ENCODE measurements at places on chromosomes 7 and 10.

- no peak for DNase-seq
Observed at GRCh38 chr10:26044141-26044749, 110.2 kb downstream of the MYO3A start.

GRCh38 chr10:75733135-75733890 lies 301.9 kb downstream of the LRMDA start:
- DNase-seq: no peak

GRCh38 chr10:11274452-11274851 lies 256.8 kb downstream of the CELF2 start:
- DNase-seq: no peak

DNA sequence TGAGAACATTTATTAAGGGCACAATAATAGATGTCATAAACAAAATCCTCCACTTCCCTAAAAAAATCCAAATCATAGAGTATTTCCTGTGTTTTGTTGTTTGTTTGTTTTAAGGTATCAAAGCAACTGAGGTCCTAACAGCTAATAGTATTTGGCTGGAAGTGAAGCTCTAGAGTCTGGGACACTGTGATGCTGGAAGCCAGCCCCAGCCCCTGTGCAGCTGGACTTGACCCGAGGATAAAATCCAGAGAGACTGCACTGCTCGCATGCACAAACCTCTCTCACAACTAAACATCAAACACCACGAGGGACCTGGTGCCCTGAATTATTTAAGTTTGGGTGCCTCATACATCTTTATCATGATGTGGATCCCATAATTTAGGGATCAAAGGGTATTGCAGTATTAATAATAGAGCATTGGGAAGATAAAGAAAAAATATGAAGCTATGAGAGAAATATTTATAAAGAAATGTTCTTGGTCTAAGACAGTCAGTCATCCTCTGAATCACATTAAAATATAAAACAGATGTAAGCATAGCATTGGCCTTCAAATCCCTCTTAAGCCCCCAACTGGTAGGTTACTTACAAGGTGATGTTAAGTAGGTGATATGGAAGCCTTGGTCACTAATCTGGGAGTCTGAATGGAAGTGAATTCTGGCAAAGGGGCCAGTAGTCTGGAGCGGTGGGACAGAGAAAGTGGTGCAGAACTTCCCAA lies 44.4 kb downstream of the CUBN start:
- no peak for DNase-seq

DNA sequence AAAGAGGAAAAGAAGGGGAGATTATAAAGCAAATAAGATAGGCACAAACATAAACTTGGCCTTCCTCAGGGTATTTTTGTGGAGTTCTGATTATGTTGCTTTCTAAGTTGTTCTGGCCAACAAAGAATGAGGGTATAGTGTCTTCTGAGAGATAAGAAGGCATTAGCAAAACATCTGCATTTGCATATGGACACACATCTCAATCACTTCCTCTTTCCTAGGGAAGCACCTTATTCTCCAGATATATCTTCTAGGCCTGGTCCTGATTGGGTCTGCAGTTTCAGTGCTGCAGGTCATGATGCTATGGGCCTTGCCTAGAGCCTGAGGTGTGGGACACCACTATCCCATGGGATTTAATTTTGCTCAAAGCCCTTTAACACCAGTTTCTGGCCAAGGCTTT lies 308.8 kb upstream of the PHYHIPL start:
- DNase-seq: no peak

- DNase-seq: no peak
Observed at GRCh38 chr7:6127110-6127490, 95.9 kb downstream of the ANKRD61 start.

GRCh38 chr10:93916257-93917063 lies 22.7 kb downstream of the SLC35G1 start:
- no peak for DNase-seq

DNA sequence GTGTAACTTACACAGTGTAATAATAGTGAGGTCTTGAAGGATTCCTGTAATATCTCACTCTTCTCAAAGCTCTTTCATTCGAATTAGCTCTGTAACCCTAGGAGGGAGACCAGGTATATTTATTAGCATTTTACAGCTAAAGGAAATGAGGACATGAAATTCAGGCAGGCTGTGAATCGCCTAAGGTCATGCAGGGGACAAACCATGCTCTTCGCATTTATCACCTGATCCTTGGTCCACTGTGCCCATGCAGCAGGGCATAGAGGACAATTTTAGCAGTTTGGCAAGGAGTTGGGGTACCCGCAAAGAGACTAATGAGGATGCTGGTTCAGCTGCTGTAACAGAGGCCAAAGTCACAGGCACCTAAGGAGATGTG lies 14.8 kb upstream of the LAMB1 start:
- DNase-seq: no peak

GRCh38 chr10:14477408-14477710 lies 146.6 kb upstream of the FRMD4A start:
- no peak for DNase-seq

DNA sequence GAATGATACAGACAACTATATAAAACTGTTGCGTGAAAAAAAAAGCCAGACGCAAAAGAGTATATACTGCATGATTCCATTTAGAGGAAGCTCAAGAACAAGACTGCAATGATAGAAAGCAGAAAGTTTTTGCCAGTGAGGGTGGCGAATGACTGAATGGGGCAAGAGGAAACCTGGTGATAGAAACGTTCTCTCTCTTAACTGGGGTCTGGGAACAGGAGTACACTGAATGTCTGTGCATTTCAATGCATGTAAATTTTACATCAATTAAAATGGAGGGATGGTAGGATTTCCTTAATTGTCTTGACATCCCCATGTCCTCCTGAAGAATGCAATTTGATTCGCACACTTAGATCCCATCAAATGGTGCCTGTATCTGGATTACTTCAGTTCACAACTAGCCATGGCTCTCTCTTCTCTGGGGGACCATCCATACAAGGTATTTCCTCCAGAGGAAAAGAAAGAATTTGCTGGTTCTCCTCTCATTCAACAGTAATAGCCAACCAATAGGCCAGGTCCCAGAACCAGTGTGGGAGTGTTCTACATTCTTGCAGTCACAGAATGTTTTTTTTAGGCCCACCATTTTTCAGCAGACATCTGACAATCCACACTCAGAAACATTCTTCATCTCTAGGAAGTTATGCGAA lies 221.0 kb upstream of the KLF14 start:
- no peak for DNase-seq

DNA sequence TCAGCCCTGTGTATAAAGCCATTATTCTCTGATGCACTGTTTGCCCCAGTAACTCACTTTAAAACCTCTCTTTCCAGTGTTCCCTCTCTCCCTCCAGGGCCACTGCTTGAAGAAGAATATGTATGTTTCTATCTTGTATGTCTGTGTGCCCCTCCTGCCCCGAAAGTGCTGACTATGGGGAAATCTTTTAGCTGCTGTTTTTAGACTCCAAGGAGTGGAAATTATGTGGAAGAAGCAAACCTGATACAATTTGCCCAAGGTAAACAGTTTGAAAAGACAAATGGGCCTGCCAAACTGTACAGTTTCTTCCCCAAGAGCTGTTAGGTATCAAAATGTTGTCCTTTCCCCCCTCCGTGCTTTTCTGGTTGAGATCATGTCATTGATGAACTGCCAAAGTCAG lies 3.4 kb downstream of the ADRA2A start:
- no peak for DNase-seq

GRCh38 chr10:130934293-130935127 lies 377.0 kb downstream of the TCERG1L start:
- no peak for DNase-seq

- DNase-seq: no peak
Observed at GRCh38 chr10:97124211-97124610, 61.5 kb downstream of the SLIT1 start.

DNA sequence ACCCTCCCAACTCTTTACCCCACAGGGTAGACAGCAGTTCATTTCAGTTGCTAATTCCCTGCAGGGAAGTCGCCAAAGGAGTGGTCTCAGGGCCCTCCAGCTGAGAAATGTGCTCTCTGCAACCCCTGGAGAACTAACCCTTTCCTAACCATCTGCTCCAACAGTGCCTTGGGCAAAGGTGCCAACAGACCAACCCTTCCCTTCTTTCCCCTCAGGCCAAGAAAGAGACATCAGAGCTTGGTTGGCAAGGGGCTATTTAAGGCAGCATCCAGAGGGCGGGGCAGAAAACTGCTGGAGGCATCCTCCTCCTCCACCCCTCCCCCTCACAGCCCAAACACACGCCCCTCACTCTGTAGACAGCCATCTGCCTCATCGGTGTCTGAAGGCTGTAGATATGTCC lies 1.7 kb downstream of the SORBS1 start:
- no peak for DNase-seq

DNA sequence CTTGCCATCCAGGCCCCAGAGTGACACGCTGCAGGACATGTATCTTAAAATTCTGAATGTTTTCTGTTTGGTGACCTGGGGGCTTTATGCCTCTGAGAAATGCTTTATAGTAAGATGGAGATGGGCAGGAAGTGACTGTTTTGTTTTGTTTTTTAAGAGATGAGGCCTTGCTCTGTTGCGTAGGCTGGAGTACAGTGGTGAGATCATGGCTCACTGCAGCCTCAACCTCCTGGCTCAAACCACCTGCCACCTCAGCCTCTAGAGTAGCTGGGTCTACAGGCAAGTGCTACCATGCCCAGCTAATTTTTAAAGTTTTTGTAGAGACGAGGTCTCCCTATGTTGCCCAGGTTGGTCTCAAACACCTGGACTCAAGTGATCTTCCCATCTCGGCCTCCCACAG lies 20.6 kb downstream of the ZNF777 start:
- no peak for DNase-seq

DNA sequence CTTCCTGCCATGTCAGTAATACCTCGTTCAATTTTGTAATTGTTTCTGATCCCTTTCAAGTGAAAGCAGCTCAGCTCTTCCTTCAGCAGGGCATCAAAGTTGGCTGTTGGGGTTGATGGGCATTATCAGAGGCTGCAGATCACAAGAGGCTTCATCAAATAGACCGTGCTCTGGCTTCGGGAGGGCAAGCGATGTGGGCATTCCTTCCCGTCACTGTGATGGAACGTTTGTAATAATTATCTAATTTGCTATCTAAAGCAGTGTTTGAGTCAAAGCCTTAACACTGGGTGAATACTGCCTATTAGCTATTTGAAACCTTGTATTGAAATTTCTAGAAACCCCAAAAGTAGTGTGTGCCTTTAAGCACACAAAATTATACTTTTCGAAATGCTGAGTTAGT lies 170.1 kb downstream of the OTUD1 start:
- DNase-seq: no peak

DNA sequence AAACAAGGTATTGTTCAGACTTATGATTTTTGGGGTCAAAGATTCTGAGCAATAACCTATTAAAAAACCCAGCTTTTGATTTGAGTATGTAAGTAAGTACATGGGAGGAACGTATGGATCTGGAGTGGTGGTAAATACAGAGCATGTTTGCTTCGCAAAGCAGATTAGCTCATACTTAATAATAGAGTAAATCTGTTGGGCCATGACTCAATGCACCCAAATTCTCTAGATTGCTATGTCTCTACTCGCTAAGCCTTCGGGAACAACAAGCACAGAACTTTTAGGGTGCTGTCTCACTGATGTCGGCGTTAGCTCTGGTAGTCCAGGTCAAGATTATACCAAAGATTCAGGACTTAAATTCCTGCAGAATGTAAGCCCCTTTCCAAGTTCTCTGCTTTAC lies 807 bp upstream of the MINPP1 start:
- DNase-seq: no peak

GRCh38 chr10:79982362-79982800 lies 33.5 kb upstream of the SFTPD start:
- DNase-seq: no peak

DNA sequence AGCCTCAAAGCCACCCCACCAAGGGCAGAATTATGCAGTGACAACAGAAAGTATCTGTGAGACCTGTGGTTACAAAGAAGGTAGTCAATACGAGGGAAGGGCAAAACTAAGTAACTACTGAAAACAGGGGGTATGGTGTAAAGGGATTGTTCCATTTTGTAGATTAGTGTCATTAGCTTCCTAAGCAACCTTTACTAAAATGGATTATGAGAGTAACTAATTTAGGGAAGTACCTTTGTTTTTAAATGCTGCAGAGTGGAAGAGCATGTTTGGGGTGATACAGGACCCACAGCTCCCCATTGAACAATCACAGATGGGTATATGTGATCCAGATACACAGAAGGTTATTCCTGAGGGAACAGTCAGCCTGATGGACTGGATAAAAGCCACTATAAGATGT lies 51.3 kb upstream of the TAC1 start:
- no peak for DNase-seq
